Activated naive CD4-positive, alpha-beta T cell treated with anti-CD3 and anti-CD28 coated beads for 36 hours (primary cell): ENCODE measurements at places on chromosomes 5 and 9.

DNA sequence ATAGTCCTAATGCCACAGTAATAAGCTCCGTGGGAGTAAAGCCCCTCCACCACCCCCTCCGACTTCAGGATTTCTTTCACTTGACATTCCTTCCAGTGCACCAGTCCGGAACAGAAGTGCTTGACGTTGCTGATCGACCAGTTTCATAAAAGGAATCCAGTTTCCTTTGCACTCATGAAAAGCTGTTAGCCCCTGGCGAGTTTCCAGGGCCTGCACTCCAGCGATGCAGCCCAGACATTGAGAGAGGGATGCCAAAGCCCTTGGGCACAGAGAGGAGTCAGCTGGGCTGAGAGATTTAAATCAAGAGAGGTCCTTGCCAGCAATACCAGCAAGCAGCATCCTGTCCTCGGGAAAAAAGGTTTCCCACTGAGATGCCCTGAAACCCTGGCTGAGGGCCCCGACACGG lies 170.1 kb downstream of the GABBR2 start:
- DNase-seq: no peak

DNA sequence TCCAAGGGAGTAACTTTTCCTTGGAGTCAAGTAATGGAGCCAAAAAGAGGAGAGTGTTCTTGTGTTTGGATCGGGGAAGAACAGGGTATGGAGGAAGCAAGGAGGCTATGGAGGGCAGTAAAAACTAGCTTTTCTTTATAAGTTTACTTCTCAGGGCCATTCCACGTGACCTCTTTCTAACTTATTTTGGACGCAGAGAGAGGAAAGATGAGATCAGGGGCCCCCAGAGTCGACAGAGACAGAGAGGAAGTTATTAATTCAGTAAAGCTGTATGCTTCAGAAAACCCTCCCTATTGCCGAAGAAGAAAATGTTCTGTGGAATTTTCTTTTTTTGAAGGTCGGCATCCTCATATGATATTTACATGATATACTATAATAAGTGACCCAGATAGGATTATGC lies 233.8 kb upstream of the MPDZ start:
- DNase-seq: no peak

DNA sequence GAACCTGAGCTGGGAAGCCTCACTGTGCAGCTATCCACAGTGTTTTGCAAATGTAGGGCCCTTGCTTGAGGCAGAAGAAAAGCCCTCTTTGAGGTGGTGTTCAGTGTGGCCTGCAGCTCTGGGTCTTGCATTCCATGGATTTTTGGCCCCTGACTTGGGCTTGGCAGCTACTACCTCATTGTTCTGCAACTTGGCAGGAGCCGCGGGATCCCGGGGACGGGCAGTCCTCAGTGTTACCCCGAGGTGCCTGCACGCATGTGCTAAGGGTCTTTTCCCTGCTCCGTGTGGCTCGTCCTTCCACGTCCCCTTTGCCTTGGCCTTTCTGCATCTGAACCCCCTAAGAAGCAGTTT lies 39.8 kb downstream of the NEK6 start:
- DNase-seq: no peak

GRCh38 chr5:83899326-83899970 lies 178.8 kb upstream of the HAPLN1 start:
- no peak for DNase-seq
